NCI-H2081 (cell line): ENCODE measurements at places on chromosomes 16 and 17.

DNA sequence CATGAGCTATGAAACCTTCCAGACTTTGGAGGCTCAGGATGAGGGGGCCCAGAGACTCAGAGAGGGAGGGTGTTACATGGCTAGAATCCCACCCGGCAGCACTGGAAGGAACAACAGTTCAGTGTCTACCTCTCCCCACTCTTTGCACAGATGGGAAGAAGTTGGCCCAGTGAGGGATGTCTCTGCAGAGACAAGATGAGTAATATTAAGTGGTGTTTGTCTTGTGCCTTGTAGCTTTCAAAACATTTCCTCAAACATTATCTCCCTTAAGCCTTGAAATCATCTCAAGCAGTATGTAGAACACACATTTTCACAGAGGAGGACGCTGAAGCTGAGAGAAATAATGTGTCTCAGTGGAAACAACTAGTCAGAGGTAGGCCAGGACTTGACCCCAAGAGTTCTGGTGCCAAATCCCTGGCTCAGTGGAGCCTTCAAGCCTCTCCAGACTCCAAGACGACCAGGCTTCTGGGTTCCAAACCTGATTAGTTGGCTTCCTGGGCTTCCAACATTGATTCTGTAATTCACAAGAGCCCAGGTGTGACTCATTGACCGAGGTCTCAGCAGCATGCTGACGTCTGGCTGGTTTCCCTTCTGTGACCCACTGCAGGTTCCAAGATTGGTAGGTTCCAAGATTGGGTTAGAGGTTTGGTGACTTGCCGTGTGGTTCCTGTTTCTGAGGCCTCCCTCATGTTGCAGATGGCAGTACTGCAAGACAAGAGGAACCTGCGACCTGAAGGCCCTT lies 7.4 kb downstream of the RNF112 start:
- no peak for DNase-seq

DNA sequence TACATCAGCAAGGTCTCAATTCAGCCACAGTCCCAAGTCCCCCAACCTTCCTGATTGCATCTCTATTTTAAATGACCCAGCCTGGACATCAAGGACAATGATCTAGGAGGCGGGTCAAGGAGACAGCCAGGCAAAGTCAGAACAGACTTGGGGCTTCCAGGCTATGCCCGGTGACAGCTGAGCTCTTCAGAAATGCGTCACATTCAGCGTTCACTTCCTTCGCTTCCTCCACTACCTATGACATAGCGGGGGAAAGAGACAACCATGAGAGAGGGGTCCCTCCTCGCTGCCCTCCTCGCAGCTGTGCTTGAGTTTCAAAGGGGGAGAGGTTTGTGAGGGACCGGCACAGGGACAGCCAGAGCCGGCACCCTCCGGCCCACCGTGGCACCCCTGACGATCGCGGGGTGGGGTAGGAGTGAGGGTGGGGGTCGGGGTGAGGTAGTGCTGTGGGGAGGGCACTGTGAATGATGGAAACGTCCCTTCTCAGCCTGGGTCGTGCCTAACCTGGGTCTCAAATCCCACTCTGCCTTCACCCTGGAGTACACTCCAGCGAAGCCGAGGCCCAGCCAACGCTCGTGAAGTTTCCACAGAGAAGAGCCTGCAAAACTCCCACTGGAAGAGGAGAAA lies 12.3 kb upstream of the LGALS3BP start:
- no peak for DNase-seq

DNA sequence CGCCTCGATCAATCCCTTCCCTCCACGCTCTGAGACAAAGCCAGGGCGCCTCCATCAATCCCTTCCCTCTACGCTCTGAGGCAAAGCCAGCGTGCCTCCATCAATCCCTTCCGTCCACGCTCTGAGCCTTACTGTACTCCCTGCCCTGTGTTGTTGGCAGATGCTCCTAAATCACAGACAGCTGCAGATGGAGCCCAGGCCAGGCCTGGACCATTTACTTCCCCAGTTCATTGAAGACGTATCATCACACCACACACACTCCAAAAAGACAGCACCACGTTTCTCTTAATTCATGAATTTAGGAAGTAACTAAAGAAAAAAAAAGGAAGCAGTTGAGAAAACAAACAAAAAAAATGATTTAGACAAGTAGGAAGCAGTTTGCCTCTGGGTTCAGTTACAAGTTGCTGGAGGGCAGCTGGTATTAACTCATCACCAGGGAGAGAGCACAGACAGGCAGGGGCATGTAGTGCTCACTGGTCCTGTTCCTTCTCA lies 7.4 kb upstream of the CD300LD start:
- no peak for DNase-seq

DNA sequence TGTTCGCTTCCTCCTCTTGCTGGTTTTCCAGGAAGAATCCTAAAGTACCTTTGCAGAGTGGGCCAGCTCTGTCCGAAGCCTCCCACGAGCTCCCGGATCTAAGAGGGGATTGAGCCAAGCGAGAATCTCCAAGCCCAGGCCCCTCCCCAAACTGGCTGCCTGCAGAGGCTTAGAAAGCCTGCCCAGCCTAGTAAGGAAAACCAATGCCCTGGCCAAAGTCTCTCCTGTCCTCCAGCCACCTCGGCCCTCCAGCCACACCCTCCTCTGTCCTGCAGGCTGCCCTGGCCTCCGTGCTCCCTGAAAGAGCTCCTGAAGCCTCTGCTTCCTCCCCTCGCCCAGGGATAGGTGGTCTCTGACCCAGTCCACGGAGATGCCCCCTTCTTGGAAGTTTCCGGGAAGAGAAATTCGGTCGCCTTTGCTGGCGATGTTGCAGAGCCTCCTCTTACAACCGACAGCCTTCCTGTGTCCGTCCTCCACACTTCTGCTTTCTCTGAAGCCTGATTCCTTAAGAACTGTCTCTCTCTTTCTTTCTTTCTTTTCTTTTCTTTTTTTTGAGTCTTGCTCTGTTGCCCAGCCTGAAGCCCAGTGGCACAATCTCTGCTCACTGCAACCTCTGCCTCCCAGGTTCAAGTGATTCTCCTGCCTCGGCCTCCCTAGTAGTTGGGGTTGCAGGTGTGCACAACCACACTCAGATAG lies 54.9 kb upstream of the TOB1 start:
- DNase-seq = no peak

DNA sequence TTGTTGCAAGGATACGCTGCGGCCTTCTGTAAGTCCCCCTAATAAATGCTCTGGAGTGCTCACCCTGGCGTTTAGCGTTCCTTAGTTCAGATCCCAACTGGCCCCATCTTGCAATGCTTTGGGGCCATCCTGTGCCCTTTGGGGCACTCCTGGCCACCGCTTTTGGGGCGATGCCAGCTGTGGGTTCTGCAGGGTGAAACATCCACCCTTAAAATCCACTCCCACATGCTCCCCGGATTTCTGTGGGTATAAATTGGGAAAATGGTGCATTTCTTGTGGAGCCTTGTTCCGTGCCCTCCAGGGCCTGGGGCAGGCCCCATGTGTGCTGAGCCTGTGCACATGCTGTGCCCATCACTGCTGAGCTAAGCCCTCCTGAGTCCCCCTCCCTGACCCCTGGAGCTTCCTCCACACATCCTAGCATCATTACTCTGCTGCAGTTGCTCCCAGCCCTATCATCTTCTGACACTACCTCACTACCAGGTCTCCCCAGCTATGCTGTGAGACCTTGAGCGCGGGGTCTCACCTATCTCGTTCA lies 6.0 kb downstream of the MSRB1 start:
- DNase-seq = no peak

DNA sequence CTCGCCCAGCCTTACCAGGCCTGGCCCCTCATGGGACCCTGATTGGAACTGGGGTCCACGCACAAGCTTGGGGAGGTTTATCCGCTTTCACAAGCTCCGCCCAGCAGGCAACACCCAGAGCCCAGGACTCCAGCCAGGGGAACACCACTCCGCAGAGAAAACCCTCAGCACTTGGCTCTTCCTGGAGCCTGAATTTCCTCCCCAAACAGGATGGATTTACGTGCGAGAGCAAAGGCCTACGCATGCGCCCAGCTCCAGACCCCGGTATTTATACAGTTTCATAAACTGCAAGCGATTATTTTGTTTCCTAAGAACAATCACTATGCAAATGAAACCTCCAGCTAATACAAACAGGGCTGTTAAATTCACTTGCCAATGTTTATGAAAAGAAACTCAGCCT lies 22.8 kb downstream of the ZNF423 start:
- no peak for DNase-seq
